Fibroblast of lung (primary cell): ENCODE measurements at places on chromosomes 1 and 21.

DNA sequence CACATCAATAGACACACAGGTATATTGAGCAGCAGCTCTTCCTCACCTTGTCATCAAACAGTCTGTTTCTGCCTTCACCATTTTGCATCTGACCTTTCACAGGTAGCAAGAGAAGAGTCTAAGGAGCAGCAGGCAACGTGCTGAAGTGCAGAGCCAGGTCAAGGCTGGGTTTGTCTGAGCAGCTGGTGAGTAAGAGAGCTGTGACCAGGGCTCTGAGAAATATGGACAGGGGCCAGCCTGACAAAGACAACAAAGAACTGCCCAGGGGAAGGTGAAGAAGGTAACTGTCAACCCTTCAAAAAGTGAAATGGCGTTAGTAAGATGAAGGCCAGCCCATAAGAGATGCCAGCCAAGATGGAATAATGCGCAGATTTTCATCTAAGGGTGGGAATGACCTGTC is 58.9 kb upstream of the LRRC8D start:
- no peak for DNase-seq

GRCh38 chr1:213619026-213619425 is 368.7 kb upstream of the PROX1 start:
- DNase-seq, result no peak

GRCh38 chr1:228393811-228394570 is 12.6 kb downstream of the TRIM11 start:
- DNase-seq, result no peak

DNA sequence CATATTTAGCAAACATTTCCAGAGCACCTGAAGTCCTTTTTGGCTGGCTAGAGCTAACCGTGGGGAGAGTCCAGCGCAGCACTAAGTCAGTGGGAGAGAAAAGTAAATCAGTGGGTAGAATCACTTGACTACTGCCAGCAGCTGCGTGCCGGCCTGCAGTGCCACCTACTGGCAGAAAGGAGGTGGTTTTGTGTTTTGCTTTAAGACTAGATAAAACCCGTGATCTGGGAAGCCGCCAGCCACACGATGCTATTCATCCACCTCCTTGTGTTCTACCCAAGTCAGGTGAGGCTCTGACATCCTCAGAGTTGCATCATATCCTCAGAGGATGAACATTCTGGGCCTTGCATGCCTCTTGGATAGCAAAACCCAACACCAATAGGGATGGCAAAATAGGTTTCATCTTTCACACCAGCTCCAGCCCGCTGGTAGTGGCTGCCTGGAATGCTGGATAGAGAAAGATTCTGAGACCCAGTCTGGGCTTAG is 14.1 kb upstream of the HEYL start:
- DNase-seq, result peak; percentile 82

GRCh38 chr1:101526813-101527212 is 290.0 kb downstream of the S1PR1 start:
- no peak for DNase-seq

DNA sequence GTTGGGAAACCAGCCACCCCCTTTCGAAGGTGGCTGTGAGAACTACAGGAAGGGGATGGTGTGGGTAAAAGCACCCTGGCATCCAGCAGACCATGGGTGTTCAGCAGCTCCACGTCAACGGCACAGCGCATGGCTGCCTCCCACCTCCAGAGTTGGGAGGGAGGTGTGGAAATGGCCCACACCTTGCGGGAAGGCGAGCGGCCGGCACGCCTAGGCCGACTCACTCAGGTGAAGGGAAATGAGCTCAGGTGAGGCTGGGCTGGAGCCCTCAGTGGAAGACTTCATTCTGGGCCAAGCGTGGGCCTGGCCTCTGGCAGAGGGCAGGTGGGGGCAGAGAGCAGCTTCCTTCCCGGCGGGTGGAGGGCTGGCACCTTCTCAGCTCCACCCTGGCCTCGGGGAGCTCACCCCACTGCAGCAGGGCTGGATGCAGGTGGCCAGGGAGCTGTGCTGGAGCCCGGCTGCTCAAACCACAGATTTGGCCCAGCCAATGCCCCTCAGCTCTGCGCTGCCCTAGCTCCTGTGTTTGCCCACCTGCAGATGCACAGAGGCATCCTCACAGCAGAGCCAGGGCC is 24.8 kb upstream of the ALDH4A1 start:
- no peak for DNase-seq

- DNase-seq, result no peak
Measured at GRCh38 chr1:111204201-111204982, 3.9 kb upstream of the DENND2D start.

GRCh38 chr21:45836268-45836655 is 145.3 kb upstream of the COL6A1 start:
- peak; percentile 33 for DNase-seq

DNA sequence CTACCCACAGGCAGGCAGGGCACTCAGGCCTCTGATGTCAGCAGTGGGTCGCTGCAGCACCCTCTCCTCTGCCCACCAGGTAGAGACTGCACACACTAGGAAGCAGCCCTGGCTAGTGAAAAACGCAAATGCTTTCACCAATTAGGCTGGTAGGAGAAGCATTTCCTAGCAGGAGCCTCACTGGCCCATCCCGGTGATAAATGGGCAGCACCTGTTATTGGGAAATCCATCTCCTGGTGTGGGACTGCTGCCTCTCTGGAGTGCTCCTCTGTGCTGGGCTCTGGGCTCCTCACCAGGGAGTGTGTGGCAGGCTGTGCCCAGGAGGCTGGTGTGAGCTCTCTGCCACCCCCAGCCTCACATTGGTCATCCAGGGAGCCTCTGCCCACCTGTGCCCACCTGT is 28.6 kb downstream of the LRP8 start:
- DNase-seq, result no peak

- no peak for DNase-seq
Measured at GRCh38 chr1:80994934-80995333, 805.8 kb upstream of the ADGRL2 start.

GRCh38 chr1:8702472-8702849 is 115.0 kb downstream of the RERE start:
- no peak for DNase-seq

- no peak for DNase-seq
Measured at GRCh38 chr21:39388811-39389155, 39.9 kb upstream of the HMGN1 start.

DNA sequence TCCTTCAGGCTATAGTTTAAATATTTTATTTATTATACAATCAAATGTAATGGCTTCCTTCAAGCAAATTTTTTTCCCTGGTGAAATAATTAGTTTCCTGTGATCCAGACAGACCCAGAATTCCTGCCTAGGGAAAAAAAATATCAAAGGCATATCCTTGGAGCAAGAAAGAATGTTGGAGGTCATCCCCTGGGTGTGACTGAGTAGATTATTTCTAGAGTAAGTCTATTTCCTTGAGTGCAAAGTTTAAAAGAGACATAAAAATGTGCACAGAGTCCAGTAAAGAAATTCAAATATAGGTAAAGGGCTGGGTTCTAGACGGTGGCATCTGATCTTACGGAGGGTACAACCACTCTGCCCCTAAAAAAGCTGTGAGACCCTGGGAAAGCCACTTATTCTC is 32.2 kb upstream of the SAMD13 start:
- DNase-seq, result no peak

- DNase-seq, result peak; percentile 71
Measured at GRCh38 chr1:93608187-93609109, 73.2 kb downstream of the BCAR3 start.

DNA sequence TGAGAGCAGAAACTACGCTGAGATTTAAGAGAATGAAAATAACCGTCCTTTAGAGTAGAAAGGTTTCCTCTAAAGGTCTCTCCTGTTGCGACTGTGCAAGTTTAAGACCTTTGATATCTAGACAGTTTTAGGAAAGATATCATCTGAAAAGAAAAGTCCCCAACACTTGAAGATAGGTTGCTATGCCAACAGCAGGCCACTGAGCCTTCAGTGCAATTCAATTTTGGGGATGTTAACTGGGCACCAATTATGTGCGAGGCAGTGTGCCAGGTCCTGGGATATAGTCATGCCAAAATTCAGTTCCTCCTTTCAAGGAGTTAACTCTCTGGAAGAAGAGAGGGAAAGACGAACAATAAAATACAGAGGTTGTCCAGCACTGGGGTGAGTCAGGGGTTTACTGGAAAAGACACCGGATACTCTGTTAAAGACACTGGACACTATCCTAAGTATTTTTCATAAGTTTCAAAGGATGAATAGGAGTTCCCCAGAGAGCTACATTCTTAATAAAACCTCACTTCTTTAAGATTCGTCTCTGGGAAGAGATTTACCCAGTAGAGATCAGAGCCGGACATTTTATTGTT is 25.5 kb upstream of the ZNF281 start:
- DNase-seq, result no peak

DNA sequence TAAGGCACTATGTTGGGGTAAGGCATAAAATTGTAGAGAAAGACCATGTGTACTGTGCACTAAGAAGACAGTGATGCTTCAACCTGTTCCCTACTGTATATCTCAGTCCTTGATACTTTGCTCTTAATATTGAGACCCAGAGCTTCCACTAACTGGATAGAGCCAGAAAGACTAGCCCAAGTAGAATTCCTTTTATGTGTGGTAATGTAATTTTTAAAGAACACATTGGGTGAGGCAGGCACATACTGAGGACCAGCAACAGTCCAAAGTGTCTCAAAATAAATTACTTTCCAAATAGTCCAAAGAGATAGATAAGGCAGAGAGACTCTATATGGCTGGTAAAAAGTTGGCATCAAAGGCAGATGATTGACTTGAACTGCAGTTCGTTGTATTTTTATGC is 31.4 kb upstream of the MROH9 start:
- DNase-seq, result no peak

DNA sequence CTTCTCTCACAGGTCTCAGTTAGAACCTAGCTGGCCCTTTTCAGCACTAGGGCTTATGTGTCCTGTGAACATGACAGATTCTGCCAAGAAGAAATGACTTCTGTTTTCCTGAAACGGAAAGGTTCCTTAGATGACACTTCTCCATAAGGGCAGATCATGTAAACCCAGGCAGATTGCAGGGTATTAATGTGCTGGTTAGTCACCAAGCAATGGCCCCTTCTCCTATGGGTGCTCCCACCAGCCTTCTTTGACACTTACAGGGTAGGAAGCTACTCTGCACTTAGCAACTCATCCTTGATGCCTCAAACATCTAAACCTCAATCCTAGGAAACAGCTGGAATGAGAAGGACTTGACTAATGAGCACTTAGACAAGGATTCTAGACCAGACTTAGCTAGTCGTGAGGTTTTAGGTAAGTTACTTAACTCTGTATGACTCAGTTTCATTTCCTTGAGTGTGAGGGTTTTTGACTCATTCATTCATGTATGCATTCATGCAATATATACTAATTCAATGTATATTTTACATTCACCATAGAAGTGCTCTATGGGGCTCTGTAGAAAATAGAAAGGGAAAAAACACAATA is 74.1 kb upstream of the PLXNA2 start:
- peak; percentile 1 for DNase-seq

DNA sequence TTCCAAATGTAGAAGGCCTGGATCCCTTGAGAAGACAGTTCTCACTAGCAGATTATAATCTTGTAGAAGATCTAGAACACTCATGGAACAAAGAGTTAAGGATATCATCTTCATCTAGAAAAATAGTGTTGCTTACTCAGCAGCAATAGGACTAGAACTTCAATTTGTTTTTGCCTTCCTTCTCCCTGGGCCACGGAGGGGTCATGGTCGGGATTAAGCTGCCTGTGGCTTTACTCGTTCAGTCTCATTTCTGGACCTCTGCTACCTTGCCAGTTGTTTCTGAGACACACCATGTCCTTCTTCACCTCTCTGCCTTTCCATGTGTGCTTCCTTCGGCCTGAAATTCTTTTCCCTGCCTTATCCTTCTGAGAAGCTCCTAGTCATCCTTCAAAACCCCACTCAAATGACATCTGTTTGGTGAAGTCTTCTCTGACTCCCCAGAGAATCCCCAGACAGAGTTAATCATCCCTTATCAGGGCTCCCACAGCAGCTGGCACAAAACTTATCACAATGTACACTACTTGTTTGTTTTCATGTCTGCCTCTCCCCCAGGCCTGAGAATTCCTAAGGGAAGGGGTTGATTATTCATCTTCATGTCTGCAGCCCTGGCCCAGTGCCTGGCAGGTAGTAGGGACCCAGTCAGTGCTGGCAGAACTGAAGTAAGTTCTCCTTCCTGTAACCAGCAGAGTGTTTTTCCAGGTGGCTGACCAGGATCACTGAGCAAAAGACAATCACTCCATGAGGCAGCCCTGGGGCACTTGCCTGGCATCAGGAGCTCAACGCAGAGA is 15.5 kb upstream of the SNX27 start:
- no peak for DNase-seq

DNA sequence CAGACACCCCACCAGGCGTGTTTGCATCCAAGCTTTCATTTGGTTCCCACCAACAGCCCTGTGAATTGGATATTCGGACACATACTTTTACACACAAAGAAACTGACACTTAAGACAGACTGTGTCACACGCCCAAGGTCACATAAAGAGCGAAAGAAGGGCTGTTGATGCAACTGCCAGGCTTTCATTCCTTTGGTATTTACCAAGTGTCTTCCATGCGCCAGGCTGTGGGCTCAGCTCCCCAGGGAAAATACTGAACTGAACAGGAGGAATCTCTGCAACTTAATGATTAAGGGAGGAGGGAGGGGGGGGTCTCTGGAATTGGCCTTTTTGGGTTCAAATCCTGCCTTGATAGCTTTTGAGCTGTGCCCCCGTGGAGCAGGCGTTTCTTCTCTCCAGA is 122.8 kb downstream of the ACTL8 start:
- peak; percentile 37 for DNase-seq

DNA sequence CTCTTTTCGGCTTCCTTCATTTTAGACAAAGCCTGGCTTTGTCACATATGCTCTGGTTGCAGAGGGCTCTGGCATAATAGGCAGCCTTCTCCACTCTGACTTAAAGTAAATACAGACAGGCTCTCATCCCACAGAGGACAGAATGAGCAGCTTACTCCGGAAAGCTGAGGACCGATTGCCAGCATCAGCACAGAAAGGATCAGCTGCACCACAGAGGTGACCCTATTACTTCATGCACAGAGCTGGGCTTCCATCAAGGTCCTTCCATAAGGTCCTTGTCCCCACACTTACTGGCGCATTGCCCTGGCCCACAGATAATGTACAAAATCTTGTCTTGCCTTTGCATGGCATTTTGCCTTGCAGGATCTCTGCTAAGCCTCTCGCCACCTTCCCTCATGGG is 67.6 kb downstream of the SEC16B start:
- DNase-seq, result no peak
